Esophagus muscularis mucosa (tissue), 4 donors: ENCODE measurements at places on chromosomes 13 and 19. TPM values are rescaled to one million over a fixed set of nuclear protein-coding genes. Genes with fewer than 3 reads are reported as not detected.
A peak's percentile ranks its signal among the peaks of the same experiment; 100 is the strongest.

GRCh38 chr19:33904681-33905080, 108.0 kb downstream of the KCTD15 start:
- DNase-seq, result no peak

- no peak for DNase-seq
Measured at GRCh38 chr19:45468159-45468651, 409 bp downstream of the FOSB start.

GRCh38 chr19:20482721-20483120, 82.9 kb downstream of the ZNF737 start:
- no peak for DNase-seq

DNA sequence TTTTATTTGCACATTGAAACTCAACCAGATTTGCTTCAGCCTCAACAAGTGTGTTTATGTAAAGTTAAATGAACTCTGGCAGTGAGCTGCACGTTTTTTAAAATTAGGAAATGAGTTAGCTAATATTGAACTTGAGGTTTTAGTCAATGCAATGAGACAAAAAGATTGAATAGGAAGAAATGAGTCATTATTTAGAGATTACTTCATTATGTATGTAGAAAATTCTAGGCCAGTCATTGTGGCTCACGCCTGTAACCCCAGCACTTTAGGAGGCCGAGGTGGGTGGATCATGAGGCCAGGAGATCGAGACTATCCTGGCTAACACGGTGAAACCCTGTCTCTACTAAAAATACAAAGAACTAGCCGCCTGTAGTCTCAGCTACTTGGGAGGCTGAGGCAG, 22.8 kb upstream of the CD70 start:
- DNase-seq, result no peak

DNA sequence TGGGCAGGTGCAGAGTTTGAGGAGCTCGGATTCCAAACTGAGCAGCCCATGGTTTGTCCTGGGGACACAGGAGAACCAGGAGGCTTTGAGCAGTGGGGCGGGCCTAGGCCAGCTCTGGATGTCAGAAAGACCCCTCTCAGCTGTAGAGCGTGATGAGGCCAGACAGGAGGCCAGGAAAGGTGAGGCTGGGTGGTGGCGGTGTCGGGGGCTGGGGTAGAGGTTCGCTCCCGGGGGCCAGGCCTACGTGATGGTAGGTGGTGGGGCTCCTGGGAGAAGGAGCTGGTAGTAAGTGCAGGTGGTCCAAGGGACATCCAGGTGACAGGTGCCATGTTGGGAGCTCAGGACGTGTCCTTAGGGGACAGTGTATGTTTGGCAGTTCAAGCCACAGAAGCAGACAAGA, 13.5 kb upstream of the PTOV1 start:
- no peak for DNase-seq

DNA sequence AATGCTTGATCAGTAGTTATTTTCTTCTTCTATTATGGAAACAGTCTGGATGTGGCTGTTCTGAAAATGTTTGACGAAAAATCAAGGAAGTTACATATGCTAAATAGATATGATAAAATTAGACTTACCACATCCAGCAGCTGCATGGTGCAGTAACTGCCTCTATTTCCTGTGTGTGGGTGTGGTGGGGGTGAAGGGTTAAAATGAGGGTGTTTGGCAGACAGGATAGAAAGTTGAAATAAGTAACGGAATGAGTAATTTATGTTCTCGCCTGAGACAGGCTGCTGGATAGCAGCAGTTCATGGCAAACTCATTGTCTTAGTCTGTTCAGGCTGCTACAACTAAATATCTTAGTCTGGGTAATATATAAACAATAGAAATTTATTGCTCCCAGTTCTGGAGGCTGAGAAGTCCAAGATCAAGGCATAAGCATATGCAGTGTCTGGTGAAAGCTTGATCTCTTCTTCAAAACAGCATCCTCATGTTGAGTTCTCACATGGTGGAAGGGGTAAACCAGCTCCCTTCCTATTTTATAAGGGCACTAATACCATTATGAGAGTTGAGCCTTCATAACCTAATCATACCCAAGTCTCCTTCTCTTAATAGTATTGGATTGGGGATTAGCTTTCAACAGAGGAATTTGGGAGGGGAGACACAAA, 1248.9 kb downstream of the SLITRK5 start:
- DNase-seq, result no peak

DNA sequence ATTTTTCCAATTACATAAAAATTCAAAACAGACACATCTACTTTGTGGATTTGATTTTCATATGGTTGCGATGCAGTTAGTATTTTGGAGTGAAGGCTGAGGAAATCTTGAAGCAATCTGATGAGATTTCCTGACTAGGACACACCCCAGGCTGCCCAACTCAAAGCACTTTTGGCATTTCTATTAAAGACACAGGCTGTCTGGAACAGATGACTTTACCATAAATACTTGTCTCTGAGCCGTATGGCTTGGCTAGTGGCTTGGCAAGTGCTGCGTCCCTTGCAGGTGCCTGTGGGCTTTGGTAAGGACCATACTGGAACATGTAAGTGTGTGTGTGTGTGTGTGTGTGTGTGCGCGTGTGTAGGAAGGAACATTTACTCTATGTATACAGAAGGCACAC, 218.8 kb downstream of the FGF9 start:
- DNase-seq, result no peak

GRCh38 chr13:25872481-25873241, 179.2 kb downstream of the SHISA2 start:
- no peak for DNase-seq

GRCh38 chr19:38274739-38275138, 10.4 kb downstream of the SPINT2 start:
- no peak for DNase-seq

DNA sequence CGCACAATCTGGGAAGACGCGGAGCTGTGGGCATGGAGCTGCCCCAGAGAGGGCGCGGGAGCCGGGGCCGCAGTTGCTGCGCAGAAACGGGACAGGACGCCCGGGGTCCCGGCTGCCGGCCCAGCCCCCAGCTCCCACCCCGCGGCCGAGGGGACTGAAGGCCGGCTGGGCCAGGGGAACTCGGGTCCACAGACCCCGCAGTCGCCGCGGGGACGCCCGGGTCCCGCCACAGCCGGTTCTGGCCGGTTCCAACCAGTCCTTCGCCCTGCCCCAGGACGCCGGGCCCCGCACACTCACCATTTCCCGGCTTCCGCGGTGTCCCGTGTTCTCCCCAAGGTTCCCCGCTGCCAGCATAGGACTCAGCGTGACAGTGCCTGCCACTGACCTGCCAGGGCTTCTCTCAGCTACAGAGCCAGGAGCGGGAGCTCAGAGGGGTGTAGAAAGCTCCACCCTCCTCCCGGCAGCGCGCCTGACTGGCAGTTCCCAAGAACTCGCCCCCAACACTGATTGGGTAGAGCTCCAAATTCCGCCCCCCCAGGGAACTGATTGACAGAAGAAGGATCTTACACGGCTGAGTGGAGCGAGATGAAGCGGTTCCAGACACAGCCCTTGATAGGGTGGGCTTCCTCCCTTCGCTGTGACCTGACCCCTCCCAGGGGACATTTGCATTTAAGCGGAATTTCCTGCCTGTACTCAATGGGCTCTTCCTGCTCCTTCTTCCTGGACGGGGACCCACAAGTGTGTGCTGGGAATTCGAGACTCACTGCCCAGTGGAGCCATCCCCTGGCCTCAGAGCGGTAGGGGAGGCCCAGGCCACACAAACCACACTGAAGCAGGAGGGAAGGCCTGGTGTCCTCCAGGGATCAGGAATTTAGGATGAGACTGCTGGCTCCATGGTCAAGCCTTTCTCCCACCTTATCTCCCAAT, at the start of gene ZNF442:
TSS of gene ZNF442 (minus strand) at position 448 of the 927 bp plus-strand sequence. CDS start 2,052 bp downstream, outside the sequence.
- DNase-seq, result peak; percentile 99

DNA sequence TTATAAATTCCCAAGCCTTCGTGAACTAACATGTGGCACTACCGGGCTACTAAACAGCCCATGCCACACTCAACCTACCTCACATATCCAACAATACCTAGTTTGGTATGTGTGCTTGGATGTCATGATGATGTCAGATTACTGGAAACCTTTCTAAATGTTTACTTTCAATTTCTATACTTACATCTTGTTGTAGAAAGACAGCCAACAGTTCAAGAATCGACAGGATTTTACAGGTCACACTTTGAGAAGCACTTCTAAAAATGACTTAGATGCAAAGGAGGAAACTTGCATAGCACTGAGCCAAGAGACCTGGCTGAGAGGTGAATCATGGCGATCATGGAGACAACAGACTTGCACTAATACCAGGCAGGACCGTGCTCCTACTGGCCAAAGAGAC, 209.9 kb downstream of the COL4A1 start:
- DNase-seq, result no peak

DNA sequence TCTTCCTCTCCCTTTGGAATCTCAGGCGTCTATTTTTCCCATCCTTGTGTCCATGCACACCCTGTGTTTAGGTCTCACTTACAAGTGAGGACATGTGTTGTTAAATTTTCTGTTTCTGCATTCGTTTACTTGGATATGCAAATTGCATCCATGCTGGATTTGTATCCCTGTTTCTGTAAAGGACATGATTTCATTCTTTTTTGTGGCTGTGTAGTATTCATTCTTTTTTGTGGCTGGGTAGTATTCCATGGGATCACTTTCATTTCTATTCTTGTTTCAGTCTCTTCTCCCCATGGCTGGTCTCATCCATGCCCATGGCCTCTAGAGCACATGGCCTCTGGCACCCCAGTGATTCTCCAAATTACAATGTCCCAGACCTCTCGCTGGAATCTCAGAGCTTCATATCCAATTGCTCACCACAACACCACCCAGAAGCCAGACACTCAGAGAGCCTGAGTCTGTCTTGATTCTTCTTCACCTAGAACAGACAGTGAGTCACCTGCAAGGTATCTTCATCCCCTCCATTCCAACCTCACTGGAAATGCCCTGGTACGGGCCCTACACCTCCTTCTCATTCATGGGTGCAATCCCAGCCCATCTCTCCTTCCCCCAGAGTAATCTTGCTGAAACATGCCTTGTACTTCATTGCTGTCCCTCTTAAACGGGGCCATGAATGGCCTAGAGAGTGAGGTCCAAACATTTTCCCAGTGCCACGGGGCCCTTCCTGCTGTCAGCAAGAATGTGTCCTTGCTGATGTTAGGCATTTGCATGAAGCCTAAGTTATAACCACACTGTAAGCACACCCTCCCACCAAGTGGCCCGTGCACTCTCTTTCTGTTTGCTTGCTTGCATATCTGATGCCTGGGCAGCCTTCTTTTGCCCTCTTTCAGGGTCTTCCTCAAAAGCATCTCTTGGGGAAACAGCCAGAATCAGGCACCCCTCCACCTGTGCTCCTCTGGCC, 476.2 kb upstream of the TSHZ3 start:
- DNase-seq, result peak; percentile 70

GRCh38 chr19:56423276-56423984, 19.3 kb downstream of the ZNF583 start:
- DNase-seq, result no peak

- no peak for DNase-seq
Measured at GRCh38 chr13:33017323-33017929, 1.2 kb downstream of the KL start.

Gene ITPKC
- total RNA-seq, result 36.8 TPM

Gene ZNF417
- 11.1 TPM for total RNA-seq

Gene NMRK2
- total RNA-seq, result not detected

Gene CD177
- total RNA-seq, result 0.52 TPM

Gene EXOC3L2
- total RNA-seq, result 2.8 TPM

Gene TEX29
- 0.83 TPM for total RNA-seq
